ENCODE measurements at places on chromosomes 1 and 21. TPM values are rescaled to one million over a fixed set of nuclear protein-coding genes. Genes with fewer than 3 reads are reported as not detected.

GRCh38 chr1:243930822-243931671 lies 81.0 kb upstream of the AKT3 start:
- peaks cover 26% of the 10 kb centered on the region for H3K4me1 ChIP-seq
- no peak overlapping the region for H3K27ac ChIP-seq
- peak; percentile 27 for DNase-seq
- no peak overlapping the region for H3K4me3 ChIP-seq
- H3K27me3 ChIP-seq, result no peaks in the 10 kb centered on the region

GRCh38 chr1:51268634-51269033 lies 32.6 kb downstream of the RNF11 start:
- H3K4me3 ChIP-seq, result no peak overlapping the region
- peak overlapping the region; percentile 64 for H3K27ac ChIP-seq
- DNase-seq, result peak; percentile 39
- peaks cover 49% of the 10 kb centered on the region for H3K4me1 ChIP-seq
- H3K36me3 ChIP-seq, result peaks cover 12% of the 10 kb centered on the region

SMIM11 gene
- 1.6 TPM for total RNA-seq

POU3F1 gene
- total RNA-seq, result 3.3 TPM

GRCh38 chr1:182565537-182565936 lies 23.5 kb downstream of the RNASEL start:
- no peaks in the 10 kb centered on the region for H3K27me3 ChIP-seq
- no peak overlapping the region for H3K4me3 ChIP-seq
- H3K4me1 ChIP-seq, result no peaks in the 10 kb centered on the region
- no peak for DNase-seq
- no peak overlapping the region for H3K27ac ChIP-seq

GRCh38 chr1:156371553-156372264 lies 2.7 kb downstream of the RHBG start:
- DNase-seq, result peak; percentile 30
- no peak overlapping the region for H3K4me3 ChIP-seq
- no peaks in the 10 kb centered on the region for H3K36me3 ChIP-seq
- peaks cover 8% of the 10 kb centered on the region for H3K4me1 ChIP-seq
- no peak overlapping the region for H3K27ac ChIP-seq
- peaks cover 14% of the 10 kb centered on the region for H3K27me3 ChIP-seq

TFF2 gene
- total RNA-seq, result not detected

GRCh38 chr21:34878501-34878900 lies 170.6 kb downstream of the RUNX1 start:
- DNase-seq, result peak; percentile 51
- H3K27ac ChIP-seq, result no peak overlapping the region
- H3K4me1 ChIP-seq, result peaks cover 40% of the 10 kb centered on the region

GRCh38 chr1:62070384-62071011 lies 124.2 kb upstream of the L1TD1 start:
- H3K27ac ChIP-seq, result no peak overlapping the region
- H3K27me3 ChIP-seq, result no peaks in the 10 kb centered on the region
- H3K36me3 ChIP-seq, result no peaks in the 10 kb centered on the region
- DNase-seq, result no peak

CDCA8 gene
- total RNA-seq, result 4.2 TPM

GRCh38 chr1:24027838-24028468 lies 47.8 kb upstream of the SRSF10 start:
- H3K36me3 ChIP-seq, result no peaks in the 10 kb centered on the region
- no peak overlapping the region for H3K27ac ChIP-seq
- DNase-seq, result peak; percentile 43
- H3K27me3 ChIP-seq, result no peaks in the 10 kb centered on the region
- H3K4me3 ChIP-seq, result no peak overlapping the region
- H3K4me1 ChIP-seq, result peaks cover 4% of the 10 kb centered on the region

DNA sequence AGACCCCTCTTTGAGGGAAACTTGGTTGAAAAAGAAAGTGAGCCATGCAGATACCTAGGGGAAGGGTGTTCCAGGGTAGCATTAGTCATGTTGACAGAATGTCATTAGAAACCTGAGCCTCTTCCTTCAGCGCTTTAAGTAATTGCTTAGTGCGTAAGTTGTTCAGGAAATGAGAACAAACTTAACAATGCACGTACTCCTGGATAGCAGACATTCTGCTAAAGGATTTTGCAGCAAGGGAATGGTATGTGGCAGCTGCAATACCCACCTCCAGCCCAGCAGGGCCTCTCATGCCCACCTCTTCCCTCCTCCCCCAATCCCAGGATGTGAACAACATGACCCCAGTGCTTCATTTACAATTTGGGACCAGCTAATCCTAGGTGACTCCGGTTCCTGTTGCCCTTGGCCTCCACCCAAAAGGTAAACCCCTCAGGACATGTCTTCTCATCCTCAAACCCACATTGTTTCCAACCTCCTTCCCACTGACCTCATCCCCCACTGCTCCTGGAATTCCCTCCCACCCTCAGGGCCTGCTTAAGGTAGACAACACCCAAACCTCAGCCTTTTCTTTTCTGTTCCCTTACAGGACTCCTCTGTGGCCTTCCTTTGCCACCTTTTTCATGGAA lies 98.0 kb upstream of the BCAR3 start:
- peaks cover 16% of the 10 kb centered on the region for H3K4me1 ChIP-seq
- peak; percentile 95 for DNase-seq
- H3K4me3 ChIP-seq, result no peak overlapping the region
- peak overlapping the region; percentile 86 for H3K27ac ChIP-seq
- H3K27me3 ChIP-seq, result no peaks in the 10 kb centered on the region
- no peaks in the 10 kb centered on the region for H3K36me3 ChIP-seq

DNA sequence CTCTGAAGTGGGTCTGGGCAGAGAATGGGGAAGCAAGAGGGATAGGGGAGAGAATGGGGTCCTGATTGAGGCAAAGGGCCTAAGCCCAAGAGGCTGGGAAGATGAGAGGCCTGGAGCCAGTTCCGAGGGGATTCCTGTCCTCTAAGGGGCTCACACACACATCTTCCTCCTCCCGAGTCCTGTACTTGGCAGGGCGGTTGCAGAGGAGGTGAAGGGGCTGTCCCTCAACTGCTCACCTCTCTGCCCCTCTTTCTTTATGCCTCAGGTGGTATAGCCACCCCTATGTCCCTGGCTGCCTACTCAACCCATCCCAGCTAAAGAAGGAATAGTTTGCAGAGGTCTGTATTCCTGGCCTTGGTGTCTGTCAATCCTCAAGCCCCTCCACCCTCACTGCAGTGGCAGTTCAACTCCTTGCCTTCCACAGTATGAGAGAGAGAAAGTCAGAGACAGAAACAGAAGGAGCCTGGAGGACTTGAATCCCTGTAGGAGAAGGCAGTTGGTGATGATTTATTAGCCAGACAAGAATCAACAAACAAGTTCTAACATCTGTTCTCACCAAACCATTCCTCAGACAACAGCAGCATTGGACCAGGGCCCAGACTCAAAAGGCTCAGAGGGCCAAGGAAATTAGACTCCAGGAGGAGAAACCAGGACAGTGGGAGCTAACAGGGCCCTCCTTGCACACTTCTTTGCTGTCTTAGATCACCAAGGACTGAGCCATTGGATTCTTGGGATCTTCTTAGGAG lies 10.7 kb downstream of the SH2D2A start:
- peaks cover 12% of the 10 kb centered on the region for H3K4me1 ChIP-seq
- no peak overlapping the region for H3K27ac ChIP-seq
- DNase-seq, result peak; percentile 92
- H3K36me3 ChIP-seq, result peaks cover 1% of the 10 kb centered on the region
- H3K4me3 ChIP-seq, result no peak overlapping the region

GRCh38 chr1:173301507-173301906 lies 94.4 kb upstream of the TNFSF4 start:
- no peaks in the 10 kb centered on the region for H3K27me3 ChIP-seq
- no peaks in the 10 kb centered on the region for H3K4me1 ChIP-seq
- no peaks in the 10 kb centered on the region for H3K36me3 ChIP-seq

All from astrocyte (in vitro differentiated cells and primary cell).